ENCODE measurements at places on chromosomes 11 and 22.

GRCh38 chr11:60838132-60838531 lies 3.8 kb upstream of the CCDC86 start:
- DNase-seq = no peak

GRCh38 chr11:77147668-77148321 lies 19.7 kb downstream of the MYO7A start:
- DNase-seq = no peak

GRCh38 chr11:94066901-94067429 lies 45.8 kb downstream of the HEPHL1 start:
- no peak for DNase-seq

DNA sequence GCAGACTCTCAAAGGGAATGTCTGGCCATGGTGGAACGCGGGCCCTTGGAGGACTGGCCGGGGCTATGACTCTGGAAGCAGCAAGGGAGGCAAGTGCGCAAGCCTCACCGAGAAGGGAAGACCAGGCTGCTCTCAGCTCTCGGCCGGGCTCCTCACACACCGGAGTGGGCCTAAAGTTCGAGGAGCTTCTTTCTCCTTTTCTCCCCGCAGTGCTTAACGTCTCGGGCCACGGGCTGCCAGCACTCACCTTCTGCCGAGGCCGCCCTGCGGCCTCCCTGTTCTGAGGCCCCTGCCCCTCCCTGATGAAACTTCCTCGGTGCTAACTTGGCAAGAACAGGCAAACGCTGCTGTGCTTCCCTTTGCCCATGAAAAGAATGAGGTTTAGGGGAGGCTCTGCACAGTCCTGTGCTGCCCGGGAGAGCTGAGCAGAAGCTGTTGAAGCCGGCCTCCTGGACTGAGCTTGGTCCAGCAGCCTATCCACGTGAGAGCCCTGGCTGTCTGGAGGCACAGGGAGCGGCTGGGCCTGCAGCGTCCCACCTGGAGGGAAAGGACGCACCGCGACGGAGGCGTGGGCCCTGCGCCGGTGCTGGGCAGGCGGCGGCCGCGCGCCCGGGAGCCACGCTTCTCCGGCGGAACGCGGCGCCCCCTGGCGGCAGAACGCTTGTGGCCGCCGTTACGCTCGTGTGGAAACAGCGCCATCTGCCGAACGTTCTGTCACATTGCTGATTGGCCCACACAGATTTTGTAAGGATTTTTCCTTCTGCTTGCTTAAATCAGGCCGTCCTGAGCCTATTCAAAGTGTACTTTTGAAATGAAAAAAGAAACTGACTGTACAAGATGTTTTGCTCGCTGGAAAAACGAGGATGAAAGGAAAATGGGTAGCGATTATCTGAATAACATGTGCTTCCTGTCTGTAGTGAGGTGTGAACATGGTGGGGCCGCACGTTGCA lies 65.0 kb upstream of the TMEM45B start:
- DNase-seq = peak; percentile 38

GRCh38 chr11:40062616-40063015 lies 1396.8 kb downstream of the LRRC4C start:
- DNase-seq = no peak

DNA sequence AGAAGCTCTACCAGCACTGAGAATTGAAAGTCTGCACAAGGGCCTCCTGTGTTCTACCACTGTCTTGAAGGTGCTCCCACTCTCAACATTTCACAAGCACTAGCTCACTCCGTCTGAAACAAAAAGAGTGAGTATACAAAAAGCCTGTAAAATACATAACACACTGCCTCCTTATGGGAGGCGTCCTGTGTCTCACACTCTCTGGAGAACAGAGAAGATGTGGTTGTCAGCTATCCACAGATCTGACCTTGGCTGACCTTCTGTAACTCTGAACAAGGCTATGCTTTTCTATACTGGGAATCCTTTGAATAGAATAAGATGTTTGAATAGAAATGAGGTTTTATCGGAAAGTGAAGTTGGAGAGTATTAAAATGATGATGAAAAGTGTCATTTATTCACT lies 171.3 kb upstream of the TMEM45B start:
- no peak for DNase-seq

GRCh38 chr11:22347857-22348487 lies 9.8 kb downstream of the SLC17A6 start:
- DNase-seq = peak; percentile 22
